ENCODE measurements at places on chromosomes 3 and 15.

DNA sequence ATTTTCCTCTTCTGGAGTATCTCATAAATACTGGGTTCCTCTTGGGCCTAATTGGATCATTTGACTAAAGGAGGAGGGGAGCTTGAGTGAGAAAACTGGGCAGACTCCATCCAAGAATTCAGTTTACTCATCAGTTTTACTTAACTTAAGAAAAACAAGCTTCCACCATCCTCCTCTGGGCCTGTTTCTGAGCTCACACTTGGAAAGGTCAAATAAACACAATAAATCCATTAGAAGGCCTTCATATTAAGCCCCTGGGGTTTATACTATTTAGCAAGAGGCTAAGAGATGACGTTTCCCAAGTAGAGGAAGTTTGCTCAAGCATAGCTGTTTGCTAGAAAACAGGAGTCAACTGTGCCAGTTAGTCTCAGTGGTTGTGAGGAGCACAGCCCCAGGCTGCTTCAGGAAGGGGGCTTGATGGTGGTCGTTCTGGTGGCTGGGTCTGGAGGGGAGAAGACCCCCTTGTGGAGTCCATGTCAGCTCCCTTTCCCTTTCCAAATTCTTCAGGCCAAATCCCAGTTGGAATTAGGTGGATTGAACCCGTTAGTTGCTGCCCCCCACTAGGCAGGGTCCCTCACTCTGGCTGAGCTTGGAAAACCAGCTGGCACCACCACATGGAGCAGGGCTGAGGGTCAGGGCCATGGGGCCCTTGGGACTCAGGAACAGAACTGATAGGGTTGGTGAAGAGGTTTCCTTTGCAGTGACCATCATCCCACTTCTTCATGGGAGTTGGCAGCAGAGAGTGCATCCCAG lies 64.8 kb downstream of the SPSB4 start:
- peak; percentile 57 for DNase-seq

DNA sequence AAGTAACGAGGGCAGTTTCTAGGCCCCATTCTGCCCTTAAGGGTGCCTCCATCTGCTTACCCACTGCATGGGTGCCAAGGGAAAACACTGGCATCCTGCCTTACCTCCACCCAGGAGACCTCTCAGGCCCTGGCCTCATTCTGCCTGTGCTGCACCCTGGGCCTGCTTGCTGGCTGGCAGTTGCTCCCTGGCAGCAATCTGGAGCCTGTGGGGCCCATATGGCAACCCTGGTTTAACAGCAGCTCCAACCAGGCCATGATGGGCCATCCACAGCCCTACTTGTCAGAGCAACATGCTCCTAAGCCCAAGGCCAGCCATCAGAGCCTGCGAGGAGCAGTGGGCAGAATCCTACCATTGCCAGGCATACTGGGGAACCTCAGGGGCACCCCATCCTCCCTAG lies 3.7 kb downstream of the C3orf18 start:
- DNase-seq = no peak

GRCh38 chr3:15693355-15693754 lies 91.8 kb downstream of the BTD start:
- DNase-seq = no peak

DNA sequence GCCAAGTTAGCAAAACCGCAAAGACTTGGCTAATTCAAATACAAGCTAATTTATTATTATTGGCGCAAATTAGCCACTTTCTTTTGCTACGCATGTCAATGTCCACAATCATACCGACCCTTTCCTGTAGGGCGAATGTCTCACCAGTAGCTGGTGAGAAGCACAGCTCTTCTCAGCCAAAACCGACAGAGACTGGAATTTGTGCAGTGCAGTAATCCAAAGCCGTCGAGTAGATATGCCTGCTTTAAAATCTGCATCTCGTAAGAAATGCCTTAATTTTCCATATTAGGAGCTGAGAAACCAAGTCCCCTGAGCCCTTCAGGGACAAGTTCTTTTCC lies 614 bp upstream of the MINDY2 start:
- DNase-seq = no peak

- DNase-seq = no peak
These were observed 75.5 kb downstream of the GJD2 start for GRCh38 chr15:34679291-34679690.

All from activated effector memory CD4-positive, alpha-beta T cell treated with anti-CD3 and anti-CD28 coated beads, Interleukin-2, amount 50 U/mL, for 16 hours (primary cell).